ENCODE measurements at places on chromosomes 7 and 10. TPM values are rescaled to one million over a fixed set of nuclear protein-coding genes. Genes with fewer than 3 reads are reported as not detected.

Gene HDAC9
- 0.25 TPM for total RNA-seq

Gene ZNF239
- 2.4 TPM for total RNA-seq

Gene CPN1
- 0.26 TPM for total RNA-seq

Gene SAP25
- total RNA-seq: 0.48 TPM

Gene SLC26A4
- total RNA-seq: 0.11 TPM

Gene SUGCT
- total RNA-seq: 1.1 TPM

Gene CH25H
- 0.36 TPM for total RNA-seq

Gene C10orf143
- 0.66 TPM for total RNA-seq

Gene CDHR3
- total RNA-seq: 5.0 TPM

Gene PDE6C
- total RNA-seq: not detected

Gene SEMA3A
- 5.2 TPM for total RNA-seq

Gene MSMB
- total RNA-seq: not detected

Gene STK17A
- 26.8 TPM for total RNA-seq

Gene INMT
- not detected for total RNA-seq

Gene NEURL1
- total RNA-seq: 0.60 TPM

Gene PIP
- total RNA-seq: 0.36 TPM

Data from A549 treated with Mapracorat at 1 μM for 4 hours (cell line).